GM12892 (cell line): ENCODE measurements at places on chromosomes 6 and 20.

DNA sequence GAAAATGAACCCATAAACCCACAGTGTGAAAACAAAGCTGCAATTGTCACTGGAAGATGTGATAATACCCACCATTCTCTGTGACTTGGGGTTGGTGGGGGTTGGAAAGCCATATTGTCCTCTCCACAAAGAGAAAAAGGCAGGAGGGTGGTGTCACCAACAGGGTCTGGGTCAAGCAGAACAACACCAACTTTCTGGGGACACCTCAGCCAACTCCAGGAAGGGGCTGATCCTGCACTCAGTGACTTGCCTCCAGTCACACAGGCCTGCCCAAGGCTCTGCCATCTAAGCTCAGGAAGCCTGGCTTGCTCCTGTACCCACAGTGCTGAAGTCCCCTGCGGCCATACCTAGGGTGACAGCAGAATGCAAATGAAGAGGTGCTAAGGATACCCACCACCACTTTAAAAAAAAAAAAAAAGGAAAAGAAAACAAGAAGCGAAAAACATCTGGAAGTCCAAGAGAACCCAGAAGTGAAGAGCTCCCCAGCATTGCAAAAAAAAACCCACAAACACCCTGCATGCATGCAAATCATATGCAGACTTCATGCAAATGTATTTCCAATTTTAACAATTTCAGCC is 110.6 kb downstream of the PREX1 start:
- no peak for DNase-seq

DNA sequence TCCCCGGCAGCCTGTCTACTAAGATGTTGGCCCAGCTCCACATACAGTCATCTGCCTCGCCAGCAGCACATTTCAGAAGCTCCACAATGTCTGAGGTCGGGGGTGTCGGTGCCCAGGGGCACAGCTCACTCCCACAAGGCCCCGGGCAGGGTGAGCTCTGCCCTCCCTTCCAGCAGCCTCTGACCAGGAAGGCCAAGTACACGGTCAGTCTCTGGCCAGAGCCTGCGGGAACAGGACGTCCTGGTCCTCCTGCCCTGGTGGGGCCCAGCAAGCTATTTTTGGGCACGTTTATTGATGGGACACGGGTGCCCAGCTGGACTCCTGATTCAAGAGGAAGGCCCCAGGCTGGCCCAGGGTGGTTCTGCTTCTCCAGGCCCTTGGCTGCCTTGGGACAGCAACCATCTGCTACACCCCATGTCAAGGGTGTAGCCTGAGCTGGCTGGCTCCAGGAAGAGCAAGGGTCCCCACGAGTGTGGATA is 114.9 kb upstream of the PTPN1 start:
- no peak for DNase-seq

DNA sequence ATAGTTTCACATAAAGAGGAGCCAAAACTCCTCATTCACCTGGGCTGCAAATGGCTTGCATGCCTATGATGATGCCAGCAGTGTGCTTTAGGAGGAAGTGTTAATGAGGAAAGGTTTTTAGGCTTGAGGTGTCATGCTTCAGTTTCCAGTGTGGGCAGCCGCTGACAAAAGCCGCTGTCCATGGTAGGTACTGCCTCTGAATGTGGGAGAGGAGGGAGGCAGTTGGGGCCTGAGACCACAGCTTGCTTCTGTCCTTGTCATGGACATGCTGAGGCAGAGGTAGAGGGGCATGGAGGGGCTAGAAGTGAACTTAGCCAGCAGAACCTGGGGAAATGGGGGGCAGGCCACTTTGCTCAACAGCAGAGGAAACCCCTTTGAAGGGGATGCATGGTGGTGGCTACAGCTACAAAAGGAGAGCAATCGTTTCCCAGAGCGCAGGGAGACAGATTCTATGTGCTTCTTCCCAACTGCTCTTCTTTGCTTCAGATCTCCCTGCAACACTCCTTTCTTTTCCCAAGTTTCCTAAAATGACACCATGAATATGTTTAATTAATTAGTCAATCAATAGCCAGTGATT is 372.1 kb upstream of the CNR1 start:
- DNase-seq, result no peak

- DNase-seq, result no peak
Measured at GRCh38 chr20:37726321-37726720, 32.5 kb downstream of the CTNNBL1 start.

GRCh38 chr6:9612489-9612888 is 802.4 kb downstream of the TFAP2A start:
- DNase-seq, result no peak

DNA sequence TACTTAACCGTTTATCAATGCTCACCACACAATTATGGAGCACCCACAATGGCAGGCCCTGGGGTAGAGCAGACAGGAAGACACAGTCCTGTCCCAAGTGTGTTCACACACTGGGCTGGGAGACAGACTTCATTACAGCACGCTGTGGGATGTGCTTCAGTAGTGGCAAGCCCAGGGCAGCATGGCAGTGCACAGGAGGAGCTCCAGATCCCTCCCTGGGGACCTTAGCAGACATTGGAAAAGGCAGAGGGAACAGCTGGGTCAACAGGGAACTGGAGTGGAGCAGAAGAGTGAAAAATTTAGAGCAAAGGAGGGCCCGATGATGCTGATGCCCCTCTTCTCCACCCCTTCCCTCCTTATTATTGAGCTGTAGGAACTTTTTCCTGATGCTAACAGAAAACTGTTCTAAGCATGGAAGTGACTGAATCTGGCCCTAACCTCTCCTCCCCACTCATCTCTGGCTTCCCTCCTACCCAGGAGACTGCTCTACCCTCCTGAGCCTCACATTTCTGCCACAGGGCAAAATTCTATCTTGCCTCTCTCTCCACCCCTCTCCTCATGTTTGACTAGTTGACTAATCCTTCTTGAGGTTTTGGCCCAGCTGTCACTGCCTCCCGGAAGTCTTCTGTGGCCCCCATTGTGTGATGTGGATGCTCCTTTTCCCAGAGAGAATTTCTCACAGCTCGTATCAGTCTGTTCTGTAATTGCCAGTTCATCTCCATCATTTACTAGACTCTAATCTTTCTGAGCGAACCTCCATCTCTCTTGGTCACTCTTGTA is 41.3 kb upstream of the NOP56 start:
- DNase-seq, result no peak

- no peak for DNase-seq
Measured at GRCh38 chr6:103769431-103769830, 1090.3 kb downstream of the HACE1 start.

DNA sequence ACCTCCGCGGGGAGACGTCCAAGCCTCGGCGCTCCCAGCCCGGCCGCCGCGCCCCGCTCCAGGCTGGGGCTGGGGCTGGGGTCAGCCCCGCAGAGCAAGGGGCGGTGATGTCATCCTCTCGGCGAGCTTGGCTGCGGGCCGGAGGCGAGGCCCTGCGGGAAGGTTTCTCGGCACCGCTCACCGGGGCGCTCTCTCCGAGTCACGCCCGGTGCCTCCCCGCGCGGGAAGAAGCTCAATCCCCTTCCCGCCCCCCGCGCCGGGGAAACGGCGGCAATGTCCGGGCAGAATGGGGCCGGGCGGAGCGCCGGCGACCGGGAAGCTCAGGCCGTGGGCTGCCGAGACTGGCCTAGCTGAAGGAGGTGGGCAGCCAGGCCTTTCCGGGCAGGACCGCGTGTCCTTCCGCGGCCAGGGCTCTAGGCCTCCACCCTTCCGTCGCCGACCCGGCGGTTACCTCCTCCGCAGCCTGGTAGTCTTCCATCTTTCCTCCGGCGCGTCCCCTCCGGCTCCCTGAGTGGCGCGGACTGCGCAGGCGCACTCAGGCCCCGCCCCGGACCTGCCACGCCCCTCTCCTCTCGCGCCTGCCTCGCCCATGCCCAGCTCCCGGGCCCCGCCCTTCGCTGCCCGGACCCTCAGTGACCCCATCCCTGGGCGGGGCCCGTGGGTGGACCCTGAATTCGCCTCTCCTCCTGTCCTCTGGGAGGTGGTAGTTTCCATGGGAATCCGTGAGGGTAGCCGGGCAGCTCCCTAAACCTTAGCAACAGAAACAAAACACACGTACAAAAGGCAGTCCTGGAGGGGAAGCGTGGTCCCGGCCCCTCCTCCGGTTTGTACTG is at the start of gene DYNLT1:
Gene DYNLT1, minus strand, starts transcription at position 513 of the 833 bp plus-strand sequence. Its CDS starts 35 bp downstream, at position 478.
- DNase-seq, result peak; percentile 87

DNA sequence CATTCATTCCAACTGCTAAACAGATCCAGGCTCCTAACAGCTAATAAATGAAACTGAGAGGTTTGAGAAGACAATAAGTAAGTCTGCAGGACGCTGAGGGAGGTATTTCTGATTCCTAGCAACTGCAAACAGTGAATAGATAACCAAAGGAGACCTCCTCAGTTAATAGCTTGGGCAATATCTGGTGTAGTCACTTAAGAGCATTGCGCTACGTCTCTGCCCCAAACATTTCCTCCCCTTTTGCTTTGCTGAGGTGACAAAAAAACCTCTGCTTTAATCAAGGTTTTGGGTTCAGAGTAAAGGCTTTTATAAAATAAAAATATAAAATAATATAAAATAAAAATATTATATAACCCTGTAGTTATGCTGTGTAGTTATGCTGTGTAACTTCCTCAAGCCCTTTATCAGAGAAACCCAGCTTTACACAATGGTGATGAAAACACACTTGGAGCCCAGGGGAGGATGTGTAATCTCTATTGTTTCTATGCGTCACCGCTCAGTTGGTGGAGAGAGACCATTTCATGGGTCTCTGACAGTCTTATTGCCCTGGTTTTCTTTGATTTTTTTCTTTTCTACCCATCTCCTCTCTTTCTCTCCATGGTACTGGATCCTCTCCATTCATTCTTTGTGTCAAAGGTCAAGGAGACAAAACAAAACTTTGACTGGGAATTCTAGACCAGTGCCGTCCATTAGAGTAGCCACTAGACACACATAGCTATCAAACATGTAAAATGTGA is 18.9 kb upstream of the CALHM5 start:
- DNase-seq, result no peak

- DNase-seq, result no peak
Measured at GRCh38 chr6:139521338-139521737, 146.9 kb upstream of the CITED2 start.

DNA sequence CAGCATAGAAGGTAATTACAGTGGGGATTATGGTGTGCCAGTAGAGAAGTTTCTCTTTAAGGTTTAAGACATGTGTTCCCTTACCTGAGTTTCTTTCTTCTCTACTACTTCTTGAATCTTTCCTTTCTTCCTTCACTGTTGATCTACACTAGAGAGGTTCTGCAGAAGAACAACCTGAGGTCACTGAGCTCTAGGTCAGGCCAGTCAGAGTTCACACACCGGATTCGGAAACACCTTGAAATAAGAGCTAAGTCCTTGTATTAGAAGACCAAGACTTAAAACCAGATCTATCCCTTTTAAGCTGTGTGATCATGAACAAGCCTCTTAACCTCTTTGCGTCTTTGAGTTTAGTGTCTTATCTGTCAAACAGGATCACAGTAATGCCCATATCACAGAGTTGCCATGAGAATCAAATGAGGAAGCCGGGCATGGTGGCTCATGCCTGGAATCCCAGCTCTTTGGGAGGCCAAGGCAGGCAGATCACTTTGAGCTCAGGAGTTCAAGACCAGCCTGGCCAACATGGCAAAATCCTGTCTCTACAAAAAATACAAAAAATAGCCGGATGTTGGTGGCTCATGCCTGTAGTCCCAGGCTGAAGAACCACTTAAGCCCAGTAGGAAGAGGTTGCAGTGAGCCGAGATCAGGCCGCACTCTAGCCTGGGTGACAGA is 22.0 kb upstream of the TGM3 start:
- no peak for DNase-seq

DNA sequence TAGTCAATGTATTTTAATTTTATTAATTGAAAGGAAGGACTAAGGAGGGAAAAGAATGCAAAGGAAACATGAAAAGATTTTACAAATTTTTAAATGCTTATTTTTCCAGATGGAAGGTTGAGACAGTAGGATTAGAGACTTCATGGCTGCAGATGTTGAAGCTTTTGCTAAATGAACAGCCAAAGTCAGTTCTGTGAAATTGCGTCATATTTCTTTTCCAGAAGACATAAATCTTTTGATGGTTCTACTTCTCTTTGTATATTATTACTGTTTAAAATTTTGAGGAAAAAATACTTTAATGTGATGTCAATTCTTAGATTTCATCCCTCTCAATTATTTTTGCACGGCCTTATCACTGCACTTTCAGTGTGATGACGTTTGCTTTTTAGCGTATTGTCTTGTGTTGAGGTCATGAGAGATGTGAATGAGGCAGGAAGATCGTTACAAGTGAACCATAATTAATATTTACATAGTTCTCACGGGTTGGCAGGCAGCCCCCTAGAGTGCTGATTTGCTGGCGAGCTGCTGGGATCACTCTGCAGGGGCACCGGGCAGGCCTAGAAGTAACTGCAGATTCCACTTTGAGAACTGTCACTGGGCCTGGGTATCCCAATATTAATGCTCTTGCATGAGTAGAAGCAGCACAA is 158.1 kb downstream of the TBXT start:
- no peak for DNase-seq

DNA sequence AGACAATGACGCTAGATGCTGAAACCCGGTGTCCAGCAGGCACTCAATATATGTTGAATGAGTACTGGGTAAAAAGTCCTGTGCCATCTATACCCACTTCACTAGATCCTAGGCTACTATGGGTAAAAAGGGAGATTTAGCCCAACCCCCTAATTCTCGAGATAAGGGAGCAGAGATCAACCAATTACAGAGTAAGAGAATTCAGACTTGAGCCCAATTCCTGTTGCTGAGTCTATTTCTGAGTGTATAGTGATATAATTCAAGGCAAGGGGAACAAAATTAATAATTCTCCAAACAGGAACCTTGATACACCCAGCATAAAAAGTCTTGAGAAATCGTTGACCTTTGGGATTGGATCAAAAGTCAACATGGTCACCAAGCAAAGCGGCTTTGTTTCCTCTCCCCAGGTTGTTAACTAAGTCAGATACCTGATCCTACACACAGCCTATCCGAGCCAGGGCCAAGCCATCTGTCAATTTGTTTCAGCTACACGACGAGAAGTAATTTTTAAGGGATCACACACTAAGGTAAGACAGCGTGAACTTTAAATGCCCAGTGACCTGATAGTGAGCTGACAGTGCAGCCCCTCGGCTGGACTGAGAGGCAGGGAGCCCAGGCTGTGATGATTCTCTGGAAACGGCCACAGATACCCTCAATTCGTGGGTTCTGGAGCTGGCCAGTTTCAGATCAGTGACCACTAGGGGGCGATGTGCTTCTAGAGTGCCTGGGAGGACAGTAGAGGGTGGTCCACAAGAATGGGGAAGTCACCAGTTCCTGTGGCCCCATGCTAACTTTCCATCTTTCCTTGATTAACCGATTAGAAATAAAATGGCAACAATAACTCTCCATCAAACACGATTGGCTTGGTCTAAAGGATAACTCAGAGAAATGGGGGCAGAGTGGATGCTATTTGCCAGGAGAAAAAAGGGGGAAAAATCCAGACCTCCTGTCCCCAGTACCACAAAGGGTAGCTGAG is 46.2 kb downstream of the SLC22A23 start:
- DNase-seq, result peak; percentile 25

DNA sequence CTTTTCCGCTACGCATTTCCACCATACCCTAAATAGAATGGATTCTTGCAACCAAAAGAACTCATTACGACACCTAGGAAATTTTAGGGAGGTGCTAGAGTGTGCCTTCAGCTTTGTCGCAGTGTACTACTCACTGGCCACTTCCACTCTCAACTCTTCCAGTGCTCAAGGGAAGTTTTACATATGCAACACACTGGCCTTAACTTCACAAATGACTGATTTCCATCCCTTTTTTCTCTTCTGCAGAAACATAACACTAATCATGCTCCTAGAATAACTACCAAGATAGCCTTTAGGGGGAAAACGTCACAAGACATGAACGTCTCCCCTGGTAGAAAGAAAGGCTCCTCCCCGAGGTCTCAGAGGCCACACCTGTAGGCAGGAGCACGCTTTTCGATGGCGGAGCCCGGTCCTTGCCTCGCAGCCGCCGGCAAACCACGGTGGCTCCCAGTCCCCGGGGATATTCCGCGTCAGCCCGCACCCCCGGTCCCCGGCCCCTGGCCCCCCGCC is 584 bp downstream of the LYRM4 start:
- peak; percentile 59 for DNase-seq
